ENCODE measurements at places on chromosomes 3 and 15.

DNA sequence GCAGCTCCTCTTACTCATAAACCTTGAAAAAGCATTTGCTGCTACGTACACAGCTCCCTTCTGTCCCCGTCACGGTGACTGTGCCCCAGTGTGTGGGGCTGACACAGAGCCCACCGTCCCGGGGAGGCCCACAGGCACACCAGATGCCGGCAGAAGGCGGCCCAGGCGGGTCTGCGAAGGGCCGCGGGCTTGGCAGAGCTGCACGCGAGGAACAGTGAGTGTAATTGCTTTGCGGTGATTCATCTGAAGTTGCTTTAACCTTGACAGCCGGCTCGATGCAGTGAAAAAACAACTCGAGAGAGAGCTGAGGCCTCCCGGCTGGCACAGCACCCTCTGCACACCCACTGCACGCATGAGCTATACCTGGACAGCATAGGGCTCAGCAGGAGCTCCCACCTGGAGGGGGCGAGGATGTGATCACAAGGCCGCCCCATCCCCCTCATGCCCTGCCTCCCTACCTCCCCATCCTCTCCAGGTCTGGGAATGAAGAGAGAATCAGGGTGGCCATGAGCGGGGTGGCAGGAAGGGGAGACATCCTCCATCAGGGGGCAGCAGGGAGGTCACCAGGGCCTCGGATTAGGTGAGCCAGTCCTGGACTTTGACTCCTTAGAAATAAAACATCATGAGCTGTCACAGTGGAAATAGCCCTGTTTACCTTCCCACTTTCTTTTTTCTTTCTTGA lies 172.7 kb downstream of the MEGF11 start:
- ATAC-seq: peak; percentile 33

- no peak for ATAC-seq
Measured at GRCh38 chr3:5423523-5423922, 236.0 kb downstream of the EDEM1 start.

DNA sequence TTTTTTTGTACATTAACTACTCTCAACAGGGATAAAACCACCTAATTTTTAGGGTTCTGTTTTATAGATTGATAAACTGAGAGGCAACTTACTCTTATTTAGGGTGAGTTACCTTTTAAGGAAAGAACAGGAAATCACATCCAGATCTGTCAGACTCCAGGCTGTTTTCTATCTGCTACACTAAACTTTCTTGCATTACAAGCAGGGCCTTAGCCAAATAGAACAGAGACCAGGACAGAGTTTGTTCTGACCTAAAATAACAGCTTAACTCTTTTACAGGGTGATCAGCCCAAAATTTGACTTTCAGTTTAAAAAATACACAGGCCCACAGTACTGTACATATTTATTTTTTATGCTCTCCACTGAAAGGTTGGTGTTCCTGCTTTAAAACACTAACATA lies 38.6 kb downstream of the SGO1 start:
- no peak for ATAC-seq

- ATAC-seq: no peak
Measured at GRCh38 chr3:152147748-152148147, 121.0 kb upstream of the MBNL1 start.

DNA sequence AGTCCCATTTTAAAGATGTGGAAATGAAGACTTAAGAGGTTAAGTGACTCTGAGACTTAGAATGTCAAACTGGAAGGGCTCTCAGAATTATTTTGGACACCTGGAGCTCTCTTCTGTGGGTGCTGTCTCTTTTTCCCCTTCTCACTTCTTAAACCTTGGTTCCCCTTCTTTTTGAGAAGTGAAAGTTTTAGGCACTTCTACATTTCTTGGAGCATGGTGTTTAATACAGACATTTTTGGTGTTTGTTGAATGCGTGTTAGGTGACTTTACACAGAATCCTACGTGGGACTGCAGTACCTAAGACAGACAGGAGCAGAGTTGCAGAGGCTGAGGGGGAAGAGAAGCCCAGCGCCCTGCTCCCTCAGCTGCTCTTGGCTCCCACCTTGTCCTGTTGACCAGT lies 133.3 kb downstream of the MDFIC2 start:
- ATAC-seq: no peak

DNA sequence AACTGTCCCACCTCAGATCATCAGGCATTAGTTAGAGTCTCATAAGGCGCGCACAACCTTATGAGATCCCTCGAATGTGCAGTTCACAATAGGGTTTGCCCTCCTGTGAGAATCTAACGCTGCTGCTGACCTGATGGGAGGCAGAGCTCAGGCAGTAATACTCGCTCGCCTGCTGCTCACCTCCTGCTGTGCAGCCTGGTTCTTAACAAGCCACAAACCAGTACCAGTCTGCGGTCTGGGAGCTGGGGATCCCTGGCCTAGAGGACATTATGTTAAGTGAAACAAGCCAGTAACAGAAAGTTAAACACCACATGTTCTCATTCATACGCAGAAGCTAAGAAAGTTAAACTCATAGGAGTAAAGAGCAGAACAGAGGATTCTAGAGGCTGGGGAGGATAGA lies 47.0 kb downstream of the MAP3K13 start:
- ATAC-seq: no peak

GRCh38 chr3:48247401-48247811 lies 6.5 kb downstream of the ZNF589 start:
- peak; percentile 17 for ATAC-seq

DNA sequence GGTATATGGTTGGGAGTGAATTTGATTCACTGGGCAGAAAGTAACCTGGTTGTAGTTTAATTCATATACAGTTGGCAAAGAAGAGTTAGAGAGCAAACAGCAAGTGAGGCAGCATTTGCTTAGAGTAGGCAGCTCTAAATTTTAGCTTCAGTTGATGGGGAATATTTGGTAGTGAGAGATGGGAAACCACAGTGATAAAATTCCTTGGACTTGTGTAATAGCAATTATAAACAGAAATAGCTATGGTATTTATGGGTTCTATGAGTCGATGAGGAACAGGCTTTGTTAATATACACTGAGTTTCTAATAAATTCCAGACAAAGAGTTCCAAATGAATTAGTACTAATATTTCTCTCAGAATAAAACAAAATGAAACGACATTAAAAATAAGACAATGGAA lies 894.0 kb downstream of the ROBO2 start:
- ATAC-seq: no peak

GRCh38 chr3:62987721-62988120 lies 112.5 kb upstream of the CADPS start:
- no peak for ATAC-seq

- no peak for ATAC-seq
Measured at GRCh38 chr3:172506094-172506493, 17.1 kb downstream of the TNFSF10 start.

DNA sequence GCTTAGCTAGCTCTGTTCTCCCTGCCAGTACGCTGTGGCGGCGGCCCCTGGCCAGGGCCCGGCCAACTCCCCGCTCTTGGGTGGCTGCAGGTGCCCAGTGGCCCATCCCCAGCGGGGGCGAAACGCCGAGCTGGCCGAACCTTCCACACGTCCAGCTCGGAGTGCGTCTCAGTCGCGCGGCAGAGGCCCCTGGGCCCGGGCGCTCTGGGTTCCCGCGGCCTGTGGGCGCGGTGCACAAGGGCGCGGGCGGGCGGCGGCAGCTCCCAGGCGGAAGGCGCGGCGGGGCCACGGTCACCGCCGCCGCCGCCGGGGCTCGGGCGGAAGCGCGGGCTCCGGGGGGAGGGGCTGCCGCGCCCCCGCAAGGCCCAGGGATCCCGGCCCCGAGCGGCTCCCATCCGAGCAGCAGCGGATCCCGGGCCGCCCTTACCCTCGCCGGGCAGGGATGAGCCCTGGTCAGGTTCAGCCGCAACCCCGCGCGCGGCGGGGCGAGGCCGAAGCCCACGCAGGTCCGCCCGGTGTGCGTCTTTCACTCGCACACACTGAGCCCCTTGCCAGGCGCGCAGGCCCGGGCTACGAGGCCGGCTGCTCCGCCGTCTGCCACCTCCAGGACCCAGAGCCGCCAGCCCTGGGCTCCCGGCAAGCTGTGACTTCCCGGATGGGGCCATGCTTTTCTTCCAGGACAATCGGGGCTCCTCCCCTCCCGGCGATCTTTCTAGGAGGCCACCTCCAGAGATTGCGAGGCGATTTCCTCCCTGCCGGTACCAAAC lies 54.2 kb downstream of the CCDC54 start:
- peak; percentile 77 for ATAC-seq

GRCh38 chr3:46998852-46999515 lies 19.5 kb downstream of the NBEAL2 start:
- no peak for ATAC-seq

DNA sequence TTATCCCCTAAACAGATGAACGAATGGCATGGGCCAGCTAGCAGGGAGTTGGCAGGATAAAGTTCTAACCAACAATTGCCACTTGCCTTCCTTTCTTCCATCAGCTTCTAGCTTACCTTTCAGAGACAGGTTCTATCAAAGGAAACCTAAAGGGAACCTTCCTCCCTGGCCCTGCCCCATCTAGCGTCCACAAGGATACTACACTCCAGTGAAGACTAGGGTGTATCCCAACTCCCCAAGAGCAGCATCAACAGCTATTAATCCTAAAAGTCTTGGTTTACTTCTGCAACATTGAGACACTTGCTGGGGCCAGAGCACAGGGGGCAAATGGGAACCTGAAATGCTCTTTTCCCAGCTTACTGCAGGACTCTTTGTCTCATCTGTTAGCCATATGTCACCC lies 37.0 kb upstream of the TMC3 start:
- no peak for ATAC-seq

GRCh38 chr3:189566550-189567130 lies 64.5 kb upstream of the TP63 start:
- no peak for ATAC-seq

- ATAC-seq: peak; percentile 71
Measured at GRCh38 chr3:48656061-48656840, 6.4 kb downstream of the CELSR3 start.

DNA sequence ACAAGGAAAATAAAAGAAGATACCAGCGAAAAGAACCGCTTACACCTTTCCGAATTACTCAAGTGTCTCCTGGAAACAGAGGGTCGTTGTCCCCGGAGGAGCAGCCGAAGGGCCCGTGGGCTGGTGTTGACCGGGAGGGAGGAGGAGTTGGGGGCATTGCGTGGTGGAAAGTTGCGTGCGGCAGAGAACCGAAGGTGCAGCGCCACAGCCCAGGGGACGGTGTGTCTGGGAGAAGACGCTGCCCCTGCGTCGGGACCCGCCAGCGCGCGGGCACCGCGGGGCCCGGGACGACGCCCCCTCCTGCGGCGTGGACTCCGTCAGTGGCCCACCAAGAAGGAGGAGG lies 325 bp downstream of the ALCAM start:
- ATAC-seq: no peak

- peak; percentile 73 for ATAC-seq
Measured at GRCh38 chr15:75809986-75810750, 33.1 kb upstream of the UBE2Q2 start.
